ENCODE measurements at places on chromosomes 12 and 14. TPM values are rescaled to one million over a fixed set of nuclear protein-coding genes. Genes with fewer than 3 reads are reported as not detected.

Gene SMCO2
- 0.17 TPM for polyA plus RNA-seq

- no peak overlapping the region for H3K27ac ChIP-seq
- no peak for DNase-seq
- no peaks in the 10 kb centered on the region for H3K4me1 ChIP-seq
- H3K4me3 ChIP-seq, result no peak overlapping the region
- no peaks in the 10 kb centered on the region for H3K36me3 ChIP-seq
Observed at GRCh38 chr14:60294411-60295069, 45.5 kb downstream of the PPM1A start.

- no peak for DNase-seq
- no peaks in the 10 kb centered on the region for H3K36me3 ChIP-seq
- H3K27me3 ChIP-seq, result no peaks in the 10 kb centered on the region
- H3K4me1 ChIP-seq, result no peaks in the 10 kb centered on the region
- H3K4me3 ChIP-seq, result no peak overlapping the region
- no peak overlapping the region for H3K27ac ChIP-seq
Observed at GRCh38 chr14:78091361-78091760, 78.8 kb upstream of the NRXN3 start.

DNA sequence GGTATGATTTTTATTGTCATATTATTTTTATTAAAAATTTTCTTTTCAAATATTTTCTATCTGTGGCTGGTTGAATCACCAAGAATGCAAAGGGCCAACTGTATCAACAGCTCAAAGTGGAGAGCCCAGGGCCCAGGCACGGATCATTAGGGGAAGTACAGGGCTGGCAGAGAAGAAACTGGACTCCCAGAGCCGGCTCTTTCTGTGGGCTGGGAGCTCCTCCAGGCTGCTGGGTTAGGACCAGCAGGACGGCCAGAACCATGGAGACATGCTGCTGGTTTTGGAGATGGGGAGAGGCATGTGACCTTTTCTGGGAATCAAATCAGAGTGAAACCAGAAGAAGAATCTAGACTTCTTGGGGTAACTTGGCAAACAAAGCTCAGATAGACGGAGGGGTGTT, 220.5 kb downstream of the CACNA1C start:
- H3K36me3 ChIP-seq, result no peaks in the 10 kb centered on the region
- no peak overlapping the region for H3K27ac ChIP-seq
- DNase-seq, result no peak

Gene HOXC12
- polyA plus RNA-seq, result not detected

- H3K36me3 ChIP-seq, result no peaks in the 10 kb centered on the region
- H3K27me3 ChIP-seq, result no peaks in the 10 kb centered on the region
- H3K27ac ChIP-seq, result no peak overlapping the region
- no peak overlapping the region for H3K4me3 ChIP-seq
Observed at GRCh38 chr14:78325911-78326310, 155.7 kb downstream of the NRXN3 start.

DNA sequence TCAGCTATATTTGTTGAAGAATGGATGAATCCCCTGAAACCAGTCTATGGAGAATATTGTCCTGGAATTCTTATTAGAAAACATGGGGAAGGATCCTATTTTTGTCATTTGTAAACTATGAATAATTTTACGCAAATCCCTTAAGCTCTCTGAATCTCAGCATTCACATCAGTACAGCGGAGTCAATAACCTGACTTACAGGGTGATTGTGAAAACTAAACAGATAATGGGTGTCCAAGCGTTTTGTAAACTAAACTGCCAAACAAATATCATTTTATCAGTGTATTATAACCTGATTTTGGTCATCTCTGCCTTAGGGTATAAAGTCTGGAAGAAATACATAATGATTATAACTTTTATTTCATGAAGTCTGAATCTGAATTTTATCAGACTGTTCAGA, 10.0 kb downstream of the ART4 start:
- no peaks in the 10 kb centered on the region for H3K4me1 ChIP-seq
- no peaks in the 10 kb centered on the region for H3K36me3 ChIP-seq
- H3K27ac ChIP-seq, result no peak overlapping the region
- DNase-seq, result no peak
- no peak overlapping the region for H3K4me3 ChIP-seq
- no peaks in the 10 kb centered on the region for H3K27me3 ChIP-seq

Gene HAL
- 0.64 TPM for polyA plus RNA-seq

Gene ETV6
- 18.2 TPM for polyA plus RNA-seq

DNA sequence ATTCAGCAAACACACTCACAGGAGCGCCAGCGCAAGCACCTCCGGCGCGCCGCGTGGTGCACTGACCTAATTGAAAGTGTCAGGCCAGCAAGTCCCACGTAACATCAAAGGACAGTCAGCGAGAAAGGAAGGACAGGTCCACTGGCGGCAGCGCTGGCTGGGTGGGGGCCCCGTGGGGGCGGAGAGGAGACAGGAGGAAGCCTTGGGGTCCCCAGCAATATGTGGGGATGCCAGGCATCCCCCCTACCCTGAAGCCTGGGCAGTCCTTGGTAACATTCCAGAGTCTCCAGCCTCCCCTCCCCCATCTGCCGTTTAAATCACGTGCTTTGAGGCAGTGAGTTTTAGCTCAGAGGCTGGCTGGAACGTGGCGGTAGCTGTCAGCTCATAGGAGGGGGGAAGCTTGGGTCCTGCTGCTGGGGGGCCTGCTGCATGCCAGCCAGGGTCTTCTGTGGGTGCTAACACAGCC, 159.2 kb downstream of the CALM1 start:
- H3K27me3 ChIP-seq, result no peaks in the 10 kb centered on the region
- H3K4me1 ChIP-seq, result no peaks in the 10 kb centered on the region
- H3K27ac ChIP-seq, result no peak overlapping the region
- H3K36me3 ChIP-seq, result no peaks in the 10 kb centered on the region
- H3K4me3 ChIP-seq, result no peak overlapping the region
